ENCODE measurements at places on chromosomes 3 and 15. TPM values are rescaled to one million over a fixed set of nuclear protein-coding genes. Genes with fewer than 3 reads are reported as not detected.

The LYZL4 gene
- not detected for total RNA-seq

The ALDH1L1 gene
- 0.16 TPM for total RNA-seq

The SLC28A2 gene
- not detected for total RNA-seq

The TMCO5A gene
- not detected for total RNA-seq

The SKOR1 gene
- total RNA-seq = 0.49 TPM

The MESP2 gene
- 0.32 TPM for total RNA-seq

All from hair follicle dermal papilla cell (primary cell).